Hippocampal formation (tissue), 2 donors: ENCODE measurements at places on chromosomes 3 and 15.
A peak's percentile ranks its signal among the peaks of the same experiment; 100 is the strongest.

DNA sequence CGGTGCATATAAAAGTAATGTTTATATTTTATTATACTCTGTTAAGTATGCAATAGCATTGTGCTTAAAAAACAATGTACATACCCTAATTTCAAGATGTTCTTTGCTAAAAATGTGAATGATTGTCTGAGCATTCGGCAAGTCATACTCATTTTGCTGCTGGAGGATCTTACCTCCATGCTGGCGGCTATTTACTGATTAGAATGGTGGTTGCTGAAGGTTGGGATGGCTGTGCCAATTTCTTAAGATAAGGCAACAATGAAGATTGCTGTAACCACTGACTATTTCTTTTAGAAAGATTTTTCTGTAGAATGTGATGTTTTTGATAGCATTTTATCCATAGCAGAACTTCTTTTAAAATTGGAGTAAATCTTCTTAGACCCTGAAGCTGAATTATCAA is 932.7 kb downstream of the ZPLD1 start:
- no peak for DNase-seq

DNA sequence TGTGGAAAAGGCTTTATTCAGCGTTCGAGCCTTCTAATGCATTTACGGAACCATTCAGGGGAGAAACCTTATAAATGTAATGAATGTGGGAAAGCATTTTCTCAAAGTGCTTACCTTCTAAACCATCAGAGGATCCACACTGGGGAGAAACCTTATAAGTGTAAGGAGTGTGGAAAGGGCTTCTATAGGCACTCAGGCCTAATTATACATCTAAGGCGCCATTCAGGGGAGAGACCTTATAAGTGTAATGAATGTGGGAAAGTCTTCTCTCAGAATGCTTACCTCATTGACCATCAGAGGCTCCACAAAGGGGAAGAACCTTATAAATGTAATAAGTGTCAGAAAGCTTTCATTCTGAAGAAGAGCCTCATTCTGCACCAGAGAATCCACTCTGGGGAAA is 6.2 kb upstream of the ZNF35 start:
- DNase-seq: no peak

DNA sequence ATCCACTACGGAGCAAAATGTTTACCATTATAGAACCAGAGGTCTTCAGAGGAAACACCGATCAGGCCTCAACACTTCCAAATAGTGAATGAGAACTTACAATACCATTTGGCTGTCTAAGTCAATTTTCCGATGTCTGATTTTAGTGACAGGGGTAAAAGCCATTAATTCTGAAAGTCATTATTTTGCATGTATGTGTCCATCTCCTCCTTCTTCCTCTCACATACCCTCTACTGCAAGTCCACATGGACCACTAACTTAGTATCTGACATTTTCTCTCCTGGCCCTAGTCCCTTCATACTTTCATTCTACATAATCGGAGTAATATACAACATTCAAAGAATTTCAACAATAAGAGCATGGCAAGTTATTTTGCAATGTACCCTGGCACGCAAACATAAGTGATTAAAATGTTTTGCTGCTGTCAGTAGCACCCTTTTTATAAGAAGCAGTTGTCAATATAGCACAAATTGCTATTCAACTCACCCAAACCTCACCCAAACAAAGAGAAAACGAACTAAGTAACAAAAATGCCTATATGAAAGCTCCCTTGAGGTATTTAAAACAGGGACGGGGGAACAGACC is 1.9 kb downstream of the TOP2B start:
- DNase-seq: no peak

- DNase-seq: no peak
Measured at GRCh38 chr3:153400641-153401040, 238.6 kb downstream of the RAP2B start.

GRCh38 chr3:30269751-30270445 is 336.5 kb upstream of the TGFBR2 start:
- DNase-seq: no peak

DNA sequence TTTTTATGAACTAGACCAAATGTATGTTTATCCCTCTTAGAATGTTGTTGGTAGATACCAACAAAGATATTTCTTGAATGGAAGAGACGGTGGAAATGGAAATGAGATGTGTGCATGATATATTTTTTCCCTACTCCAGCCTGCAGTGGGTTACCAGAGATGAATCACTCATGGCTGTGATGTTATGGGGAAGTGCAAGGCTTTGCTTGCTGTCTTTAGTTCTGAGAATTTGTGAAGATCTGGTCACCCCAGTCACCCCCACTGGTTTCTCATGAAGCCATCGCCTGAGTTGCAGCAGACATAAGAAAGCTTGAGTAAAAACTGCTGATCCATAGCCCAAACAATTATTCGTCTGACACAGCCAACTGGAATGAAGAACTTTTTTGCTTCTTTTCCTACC is 78.1 kb upstream of the EOMES start:
- DNase-seq: no peak

GRCh38 chr3:140292684-140293083 is 357.7 kb downstream of the CLSTN2 start:
- no peak for DNase-seq

DNA sequence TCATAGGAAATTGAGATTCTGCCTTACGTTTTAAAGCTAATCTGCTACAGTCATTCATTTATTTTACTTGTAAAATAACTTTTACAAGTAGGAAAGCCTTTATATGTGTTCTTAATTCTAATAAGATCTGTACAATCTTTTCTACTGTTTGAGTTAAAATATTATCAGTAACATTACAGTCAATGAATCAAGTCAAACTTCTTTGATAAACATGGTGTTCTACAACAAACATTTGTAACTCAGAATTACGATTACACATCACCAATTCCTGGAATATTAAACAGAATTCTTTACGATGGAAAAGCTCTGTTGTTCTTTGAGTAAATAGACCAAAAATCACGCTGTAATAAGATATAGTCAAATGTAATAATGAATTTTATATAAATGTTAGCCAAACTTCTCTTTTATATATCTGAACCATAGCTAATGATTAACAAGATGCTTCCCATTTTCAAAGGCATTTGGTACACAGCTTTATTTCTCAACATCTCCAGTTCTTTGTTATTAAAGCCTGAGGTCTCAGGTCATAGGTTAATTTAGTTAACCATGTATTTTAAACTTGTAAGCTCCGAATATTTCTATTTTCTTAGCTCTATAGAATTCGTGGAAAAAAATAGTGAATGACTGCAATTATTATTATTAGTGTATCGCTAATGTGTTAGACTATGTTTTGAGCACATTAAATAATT is 232.4 kb downstream of the NAALADL2 start:
- no peak for DNase-seq

DNA sequence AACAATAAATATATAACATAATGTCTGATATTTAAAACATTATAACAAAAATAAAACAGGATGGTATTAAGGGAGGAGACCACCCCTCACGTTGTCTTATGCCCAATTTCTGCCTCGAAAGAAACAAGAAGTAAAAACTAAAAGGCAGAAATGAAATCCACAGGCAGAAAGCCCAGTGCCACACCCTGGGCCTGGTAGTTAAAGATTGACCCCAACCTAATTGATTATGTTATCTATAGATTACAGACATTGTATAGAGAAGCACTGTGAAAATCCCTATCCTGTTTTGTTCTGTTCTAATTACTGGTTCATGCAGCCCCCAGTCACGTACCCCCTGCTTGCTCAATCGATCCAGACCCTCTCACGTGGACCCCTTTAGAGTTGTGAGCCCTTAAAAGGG is 22.3 kb upstream of the ACP3 start:
- DNase-seq: no peak

GRCh38 chr15:73650416-73651126 is 17.4 kb upstream of the NPTN start:
- DNase-seq: no peak

GRCh38 chr3:139519998-139520737 is 19.4 kb downstream of the RBP1 start:
- DNase-seq: peak; percentile 18

GRCh38 chr15:89364341-89364740 is 29.7 kb upstream of the POLG start:
- no peak for DNase-seq

DNA sequence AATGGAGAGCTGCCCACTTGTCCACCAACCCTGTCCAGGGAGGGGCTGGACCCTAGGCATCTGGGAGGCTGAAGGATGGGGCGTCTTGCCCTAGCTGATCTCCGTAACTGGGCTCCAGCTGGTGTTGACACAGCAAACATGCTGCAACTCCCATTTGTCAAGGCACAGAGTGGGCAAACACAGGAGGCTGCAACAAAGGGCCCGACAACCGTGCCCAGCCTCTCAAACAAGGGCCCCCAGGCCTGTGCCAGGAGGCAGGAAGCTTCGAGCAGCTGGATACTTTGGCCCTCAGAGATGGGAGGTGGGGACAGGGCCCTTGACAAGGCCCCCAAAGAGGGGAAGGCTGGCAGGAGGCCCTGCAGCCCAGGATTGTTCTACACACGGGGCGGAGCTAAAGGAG is 64.2 kb upstream of the TMEM115 start:
- no peak for DNase-seq

DNA sequence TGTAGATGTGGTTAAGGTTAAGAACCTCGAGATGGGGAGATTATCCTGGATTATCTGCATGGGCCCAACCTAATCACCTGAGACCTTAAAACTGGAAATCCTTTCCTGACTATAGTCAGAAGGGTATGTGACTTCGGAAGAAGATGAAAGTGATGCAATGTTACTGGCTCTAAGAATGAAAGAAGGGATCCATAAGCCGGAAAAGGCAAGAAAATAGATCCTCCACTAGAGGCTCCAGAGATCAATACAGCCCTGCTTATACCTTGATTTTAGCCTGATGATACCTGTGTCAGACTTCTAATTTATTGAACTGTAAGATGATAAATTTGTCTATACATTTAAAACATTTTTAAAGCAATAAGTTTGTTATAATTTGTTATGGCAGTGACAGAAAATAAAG is 21.5 kb upstream of the GASK1A start:
- no peak for DNase-seq
